ENCODE measurements at places on chromosomes 16 and 17.

GRCh38 chr16:50457423-50457822 lies 88.6 kb upstream of the BRD7 start:
- no peak for DNase-seq

DNA sequence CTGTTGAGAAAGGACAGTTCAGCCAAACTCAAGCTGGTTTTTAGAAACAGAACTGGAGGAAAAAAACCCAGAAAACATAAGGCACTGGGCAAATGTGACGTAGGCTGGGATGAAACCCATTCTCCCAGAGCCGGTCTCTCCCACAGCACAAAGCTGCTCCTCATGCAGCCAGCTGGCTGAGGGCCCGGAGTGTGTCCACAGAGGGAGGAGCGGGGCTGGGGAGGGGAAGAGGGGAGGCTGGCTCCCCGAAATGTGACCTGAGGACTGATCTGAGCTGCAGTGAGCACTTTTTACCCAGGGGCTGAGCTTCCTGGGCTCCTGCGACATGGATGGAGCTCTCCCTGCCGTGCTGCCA lies 20.8 kb downstream of the FOXF1 start:
- peak; percentile 77 for DNase-seq

DNA sequence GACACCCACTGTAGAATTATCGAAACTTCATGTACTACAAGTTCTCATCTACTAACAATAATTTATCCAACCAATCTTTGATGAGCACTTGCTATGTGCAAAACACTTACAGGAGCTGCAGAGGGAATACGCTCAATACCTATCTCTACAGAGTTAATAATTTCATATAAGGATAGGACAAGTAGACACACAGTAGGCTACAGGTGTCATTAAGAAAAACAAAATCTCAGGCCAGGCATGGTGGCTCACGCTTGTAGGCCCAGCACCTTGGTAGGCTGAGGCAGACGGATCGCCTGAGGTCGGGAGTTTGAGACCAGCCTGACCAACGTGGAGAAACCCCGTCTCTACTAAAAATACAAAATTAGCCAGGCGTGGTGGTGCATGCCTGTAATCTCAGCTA lies 91.3 kb upstream of the PLEKHM1 start:
- DNase-seq: no peak

- no peak for DNase-seq
Measured at GRCh38 chr16:81275064-81275532, 36.6 kb downstream of the BCO1 start.

GRCh38 chr17:55254375-55254774 lies 10.4 kb upstream of the HLF start:
- DNase-seq: no peak

DNA sequence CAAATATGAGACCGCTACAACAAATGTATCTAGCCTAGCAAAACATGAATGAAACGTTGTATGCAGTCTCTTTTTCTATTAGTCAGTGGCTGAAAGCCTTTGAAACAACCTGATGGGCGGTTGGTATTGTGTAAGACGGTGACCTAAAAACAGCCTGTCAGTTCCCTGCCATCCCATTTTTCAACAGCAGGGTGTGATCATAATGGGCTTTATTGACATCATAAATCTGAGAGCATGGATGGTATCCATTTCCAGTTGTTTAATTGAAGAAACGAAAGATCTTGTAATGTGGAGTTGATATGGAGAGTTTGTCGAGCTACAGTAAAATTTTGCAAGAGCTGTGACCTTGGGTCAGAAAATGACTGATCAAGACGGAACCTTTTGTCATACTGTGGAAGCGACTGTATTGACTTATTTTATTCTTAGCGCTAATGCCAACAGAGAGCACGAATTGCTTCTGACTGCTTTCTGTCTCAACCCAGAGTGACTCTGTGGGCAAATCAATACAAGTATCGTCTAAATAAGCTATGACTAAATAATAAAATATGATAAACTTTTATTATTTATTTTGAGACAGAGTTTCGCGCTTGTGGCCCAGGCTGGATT lies 12.3 kb upstream of the MEIOB start:
- peak; percentile 38 for DNase-seq

DNA sequence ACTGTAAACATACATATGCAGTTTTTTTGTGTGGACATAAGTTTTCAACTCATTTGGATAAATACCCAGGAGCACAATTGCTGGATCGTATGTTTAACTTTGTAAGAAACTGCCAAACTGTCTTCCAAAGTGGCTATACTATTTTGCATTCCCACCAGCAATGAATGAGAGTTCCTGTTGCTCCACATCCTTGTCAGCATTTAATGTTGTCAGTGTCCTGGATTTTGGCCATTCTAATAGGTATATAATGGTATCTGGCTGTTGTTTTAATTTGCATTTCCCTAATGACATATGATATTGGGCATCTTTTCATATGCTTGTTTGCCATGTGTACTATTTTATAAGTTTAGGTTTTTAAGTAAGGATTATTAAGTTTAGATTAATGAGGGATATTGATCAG lies 14.1 kb downstream of the TANGO6 start:
- no peak for DNase-seq

DNA sequence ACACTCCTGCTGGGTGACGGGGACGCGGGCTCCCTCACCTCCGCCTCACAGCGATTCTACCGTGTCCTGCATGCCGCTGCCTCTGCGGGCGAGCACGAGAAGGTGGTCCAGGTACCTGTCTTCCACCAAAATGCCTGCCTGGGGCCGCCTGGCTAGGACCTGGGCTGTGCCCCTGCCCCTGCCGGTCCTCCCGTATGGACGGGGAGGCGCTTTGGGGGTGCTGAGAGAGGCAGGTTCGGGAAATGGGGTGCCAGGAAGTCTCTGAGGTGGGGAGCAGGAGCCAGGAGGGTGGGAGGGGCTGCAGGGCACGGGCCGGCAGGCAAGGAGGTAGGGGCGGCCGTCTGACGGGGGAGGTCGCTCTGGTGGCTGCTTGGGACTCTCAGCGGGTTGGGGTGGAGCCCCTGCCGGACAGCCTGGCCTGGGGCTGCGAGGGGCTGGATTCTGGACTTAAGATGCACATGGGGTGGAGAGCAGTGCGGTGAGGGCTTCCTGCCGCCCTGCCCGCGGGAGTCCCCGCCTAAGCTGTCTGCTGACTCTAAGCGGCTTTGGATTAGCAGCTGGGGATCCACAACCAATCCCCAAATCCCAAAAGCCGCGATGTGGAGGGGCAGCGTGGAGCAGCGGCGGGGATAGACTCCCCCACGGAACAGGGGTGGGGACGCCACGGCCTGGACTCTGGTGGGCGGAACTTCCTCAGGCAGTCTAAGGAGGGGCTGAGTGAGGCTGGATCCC lies 5.8 kb downstream of the CHTF18 start:
- no peak for DNase-seq

DNA sequence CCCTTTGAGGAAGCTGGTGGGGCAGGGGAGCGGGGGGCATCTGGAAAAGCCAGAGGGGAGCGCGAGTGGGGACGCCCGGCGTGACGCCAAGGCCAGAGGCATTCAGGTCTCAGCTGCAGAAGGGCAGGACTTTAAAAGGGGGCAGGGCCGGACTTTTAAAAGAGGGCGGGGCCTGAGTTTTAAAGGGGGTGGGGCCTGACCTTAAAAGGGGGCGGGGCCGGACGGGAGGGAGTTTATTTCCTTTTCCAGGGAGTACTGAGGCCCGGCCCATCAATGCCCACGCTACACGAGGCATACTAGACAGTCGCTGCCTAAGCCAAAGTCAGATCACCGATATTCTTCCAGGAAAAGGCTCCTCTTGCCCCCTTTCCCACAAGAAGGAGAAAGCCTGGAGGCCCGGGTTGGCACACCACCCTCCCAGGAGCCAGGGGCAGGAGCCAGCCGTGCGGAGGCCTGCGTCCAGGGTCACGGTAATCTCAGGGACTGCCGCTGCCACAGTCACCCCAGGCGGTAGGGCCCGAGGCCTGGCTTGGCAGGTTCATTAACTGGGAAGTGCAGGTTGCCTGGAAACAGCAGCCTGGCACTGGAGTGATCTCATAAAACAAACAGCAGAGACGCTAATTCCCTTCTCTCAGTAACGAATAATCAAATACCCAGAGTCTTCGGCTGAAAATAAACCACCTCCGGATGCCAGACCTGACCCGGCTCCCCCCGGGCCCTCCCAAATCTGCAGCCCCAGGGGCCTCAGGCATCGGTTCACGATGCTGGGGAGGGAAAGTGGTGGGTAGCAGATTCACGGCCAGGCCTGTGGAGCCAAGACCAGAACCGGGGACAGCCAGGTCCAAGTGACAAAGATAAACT lies 90.7 kb downstream of the TIMM22 start:
- peak; percentile 50 for DNase-seq

- DNase-seq: no peak
Measured at GRCh38 chr16:6636457-6636856, 696.2 kb upstream of the RBFOX1 start.

- DNase-seq: no peak
Measured at GRCh38 chr17:72409405-72410002, 288.7 kb downstream of the SOX9 start.

GRCh38 chr17:20253323-20253722 lies 214.0 kb downstream of the LGALS9B start:
- DNase-seq: no peak

- DNase-seq: no peak
Measured at GRCh38 chr16:58419241-58419990, 27.1 kb downstream of the GINS3 start.

DNA sequence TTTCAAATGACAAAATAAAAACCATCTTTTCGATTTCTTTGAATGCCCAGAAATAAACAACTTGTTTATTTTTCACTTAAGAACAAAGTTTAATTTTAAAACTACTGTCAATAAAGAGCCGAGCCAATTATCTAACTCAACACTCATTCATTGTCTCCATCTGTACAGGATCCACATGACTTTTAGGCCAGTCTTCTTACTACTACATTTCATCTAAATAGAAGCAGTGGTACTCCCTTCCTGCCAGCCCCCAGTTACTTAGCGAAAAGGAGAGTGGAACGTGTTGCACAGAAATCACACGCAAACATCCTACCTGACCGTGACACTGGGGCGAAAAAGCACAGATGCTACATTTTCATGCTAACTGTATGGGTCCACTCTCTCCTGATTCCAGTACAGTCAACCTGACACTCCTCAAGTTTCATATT lies 1.2 kb downstream of the GNA13 start:
- no peak for DNase-seq

DNA sequence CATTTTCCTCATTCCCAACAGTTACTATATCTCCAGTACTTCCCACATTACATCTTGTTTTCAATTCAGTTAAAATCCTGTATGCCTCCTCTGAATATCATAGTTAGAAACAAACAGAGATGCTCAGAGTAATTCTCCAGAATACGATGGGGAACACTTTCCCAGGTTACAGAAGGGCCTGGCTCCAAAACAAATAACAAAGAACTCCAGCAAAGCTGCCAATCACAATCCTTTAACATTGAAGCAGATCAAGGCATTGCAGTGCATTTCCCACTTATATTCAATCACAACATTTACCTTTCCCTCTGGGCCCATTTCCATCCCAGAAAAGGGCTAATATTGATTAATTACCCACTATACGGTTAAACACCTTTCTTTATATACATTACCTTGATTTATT lies 29.4 kb upstream of the PMFBP1 start:
- no peak for DNase-seq

DNA sequence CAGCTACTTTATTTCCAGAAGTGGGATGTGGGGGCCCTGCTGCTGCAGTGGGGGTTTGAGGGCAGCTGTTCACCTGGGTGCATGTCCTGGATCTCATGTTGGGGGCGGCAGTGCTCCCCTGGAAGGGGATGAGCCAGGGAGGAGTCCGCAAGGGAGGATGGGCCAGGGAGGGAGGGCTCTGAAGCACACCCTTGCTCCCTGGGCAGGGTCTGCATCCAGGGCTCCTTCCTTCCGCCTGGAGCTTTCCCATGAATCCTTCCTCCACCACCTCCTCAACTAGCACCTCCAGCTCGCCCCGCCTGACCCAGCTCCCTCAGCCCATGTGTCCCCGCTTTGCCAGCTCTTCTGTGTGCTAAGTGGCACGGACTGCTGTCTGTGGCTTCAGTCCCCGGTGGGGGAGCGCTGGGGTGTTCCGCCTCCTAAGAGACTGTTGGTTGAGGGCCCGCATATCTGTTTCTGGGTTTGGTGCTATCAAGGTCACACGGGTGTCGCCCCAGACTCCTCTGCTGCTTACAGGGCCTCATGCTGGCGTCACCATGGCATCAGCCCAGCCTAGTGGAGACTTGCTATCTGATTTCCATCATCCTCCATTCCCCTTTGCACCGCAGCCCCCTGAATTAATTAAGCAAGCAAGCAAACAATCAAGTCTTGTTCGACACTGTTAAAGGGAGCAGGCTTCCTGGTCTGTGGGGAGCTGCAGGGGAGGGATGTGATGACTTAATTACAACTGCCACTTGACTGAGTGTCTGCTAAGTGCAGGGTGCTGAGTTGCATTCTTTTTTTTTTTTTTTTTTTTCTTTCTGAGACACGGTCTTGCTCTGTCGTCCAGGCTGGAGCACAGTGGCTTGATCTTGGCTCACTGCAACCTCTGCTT lies 71.8 kb downstream of the PRKCA start:
- DNase-seq: peak; percentile 69

GRCh38 chr17:27651411-27652345 lies 20.7 kb downstream of the LGALS9 start:
- DNase-seq: peak; percentile 53

GRCh38 chr16:47316442-47317015 lies 144.3 kb downstream of the ITFG1 start:
- DNase-seq: no peak

DNA sequence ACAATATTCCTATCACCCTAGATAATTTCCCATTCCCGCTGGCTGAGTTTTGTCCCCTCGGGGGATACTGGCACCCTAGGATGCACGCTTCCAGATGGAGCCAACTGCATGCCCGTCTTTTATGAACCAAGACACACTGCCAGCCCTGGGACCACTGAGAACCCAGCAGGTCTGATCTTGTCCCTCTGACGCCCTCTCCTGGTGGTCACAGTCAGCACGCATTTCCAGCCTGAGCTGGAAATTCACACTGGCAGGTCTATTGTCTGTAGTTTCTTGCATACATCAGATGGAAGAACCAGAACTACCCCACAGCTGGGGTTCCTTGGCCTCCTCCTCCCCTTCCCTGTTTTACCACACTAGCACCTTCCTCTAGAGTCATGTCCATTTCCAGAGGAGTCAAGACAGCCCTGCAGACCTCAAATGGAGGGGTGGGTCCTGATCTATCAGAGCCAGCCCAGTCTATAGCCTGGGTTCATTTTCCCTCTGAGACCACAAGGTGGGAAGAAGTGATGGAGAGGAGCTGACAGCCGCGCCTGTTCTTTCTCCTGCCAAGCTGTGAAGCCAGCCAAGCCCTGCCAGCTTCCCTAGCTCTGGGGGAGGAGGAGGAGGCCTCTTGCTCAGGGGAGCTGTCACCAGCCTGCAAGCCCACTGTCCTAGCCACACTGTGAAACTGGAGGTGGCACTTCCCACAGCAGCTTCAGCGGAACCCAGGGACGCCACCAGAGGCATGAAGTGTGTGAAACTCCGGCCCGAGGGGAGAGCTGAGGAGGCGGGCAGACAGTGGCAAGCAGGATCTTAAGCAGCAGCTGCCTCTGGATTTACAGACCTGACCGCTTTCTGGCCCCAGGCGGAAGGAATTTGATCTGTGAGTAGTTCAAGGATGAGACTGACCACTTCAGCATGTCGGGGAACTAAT lies 29.3 kb downstream of the MXRA7 start:
- DNase-seq: peak; percentile 77

Measured in cardiac muscle cell (in vitro differentiated cells and primary cell).